ENCODE measurements at places on chromosomes 6 and 20.

DNA sequence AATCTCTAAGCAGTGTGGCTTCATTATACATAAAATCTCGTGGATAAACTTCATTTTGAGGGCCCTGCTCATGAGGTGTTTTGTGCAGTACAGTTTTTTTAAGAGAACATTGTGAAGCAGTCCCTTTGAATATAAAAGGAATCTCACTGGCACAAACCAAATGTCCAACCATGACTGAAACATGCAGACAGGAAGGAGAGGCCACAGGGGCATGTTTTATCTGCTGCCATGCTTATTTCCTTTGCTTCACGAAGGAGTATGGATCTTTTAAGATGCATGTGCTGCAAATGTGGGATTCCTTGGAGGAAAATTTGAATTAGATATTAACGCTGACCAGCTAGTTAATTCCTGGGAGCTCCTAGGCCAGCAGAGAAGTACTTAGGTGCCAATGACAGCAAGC is 192.3 kb downstream of the DST start:
- DNase-seq = no peak

DNA sequence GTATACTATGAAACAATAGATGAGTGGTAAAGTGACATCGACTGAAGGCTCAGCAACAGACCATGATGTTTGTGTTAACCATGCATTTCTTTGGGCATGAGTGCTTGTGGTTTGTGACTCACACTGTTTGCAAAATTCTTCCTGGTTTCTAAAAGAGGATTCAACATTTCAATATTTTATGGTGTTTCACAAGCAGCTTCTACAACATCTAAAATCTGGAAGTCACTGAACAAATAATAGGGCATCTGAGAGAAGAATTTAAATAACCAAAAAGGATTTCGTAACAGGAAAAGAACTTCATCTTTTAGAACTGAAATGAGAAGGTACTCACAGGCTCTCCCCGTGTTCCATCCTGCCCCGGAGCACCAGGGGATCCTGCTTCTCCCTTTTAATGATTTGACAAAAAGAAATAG is 146.2 kb downstream of the COL21A1 start:
- peak; percentile 83 for DNase-seq

- DNase-seq = no peak
Observed at GRCh38 chr6:3458706-3459421, 2.0 kb upstream of the SLC22A23 start.

DNA sequence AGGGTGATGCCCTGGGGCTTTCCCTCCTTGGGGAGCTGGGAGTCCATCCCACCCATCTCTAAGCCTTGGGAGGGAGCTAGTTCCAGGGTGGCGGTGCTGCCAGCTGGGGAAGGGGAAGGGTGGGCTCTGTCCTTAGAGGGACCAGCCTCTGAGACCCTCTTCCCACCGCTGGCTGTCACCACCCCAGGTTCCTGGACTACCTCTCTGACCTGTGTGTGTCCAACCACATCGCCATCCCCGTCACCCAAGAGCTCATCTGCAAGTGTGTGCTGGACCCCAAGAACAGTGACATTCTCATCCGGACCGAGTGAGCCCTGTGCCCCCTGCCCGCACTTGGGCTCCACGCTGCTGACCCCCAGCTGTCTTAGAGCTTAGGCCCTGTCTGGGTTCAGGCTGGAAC is 43.2 kb downstream of the UQCC2 start:
- no peak for DNase-seq

GRCh38 chr6:98797217-98797994 is 37.0 kb upstream of the POU3F2 start:
- no peak for DNase-seq

DNA sequence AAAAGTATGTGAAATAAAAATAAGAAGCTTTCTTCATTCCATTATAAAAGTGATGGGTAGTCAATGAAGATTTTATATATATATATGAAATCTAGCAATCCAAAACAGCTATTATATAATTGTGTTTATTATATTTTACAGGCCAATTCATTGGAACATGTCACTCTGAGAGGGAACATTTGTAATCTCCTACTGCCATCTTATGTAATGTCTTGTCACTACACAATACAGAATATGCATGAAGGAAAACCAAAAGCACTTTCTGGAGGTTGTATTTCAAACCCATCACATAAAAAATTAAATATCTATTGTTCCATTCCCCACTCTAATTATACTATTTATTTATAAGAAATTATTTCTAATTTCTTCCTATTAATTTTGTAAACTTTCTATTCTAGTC is 31.5 kb upstream of the IRAK1BP1 start:
- DNase-seq = no peak

GRCh38 chr6:50979171-50979525 is 160.5 kb downstream of the TFAP2B start:
- DNase-seq = no peak
